Activated T-cell treated with anti-CD3 and anti-CD28 coated beads for 1 hour (primary cell): ENCODE measurements at places on chromosomes 11 and 22.

GRCh38 chr11:75246006-75246670 lies 5.6 kb downstream of the TPBGL start:
- no peak for DNase-seq

DNA sequence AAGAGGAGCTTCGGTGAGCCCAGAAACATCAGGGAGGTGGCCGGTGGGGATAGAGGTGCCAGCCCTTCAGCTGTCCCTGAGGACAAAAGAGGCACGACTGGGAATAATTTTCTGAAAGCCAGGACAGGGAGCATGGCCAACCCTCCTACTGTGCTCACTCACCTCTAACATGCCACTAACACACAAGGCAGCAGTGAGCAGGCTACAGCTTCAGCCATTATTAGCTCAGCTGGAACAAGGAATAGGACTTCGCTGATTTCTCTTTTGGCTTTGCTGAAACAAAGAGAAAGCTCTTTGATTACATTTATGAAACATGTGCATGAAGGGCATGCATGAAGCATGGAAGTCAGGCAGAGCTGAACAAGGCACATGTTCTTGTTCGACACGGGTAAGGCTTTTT lies 12.1 kb upstream of the OR10A5 start:
- no peak for DNase-seq

DNA sequence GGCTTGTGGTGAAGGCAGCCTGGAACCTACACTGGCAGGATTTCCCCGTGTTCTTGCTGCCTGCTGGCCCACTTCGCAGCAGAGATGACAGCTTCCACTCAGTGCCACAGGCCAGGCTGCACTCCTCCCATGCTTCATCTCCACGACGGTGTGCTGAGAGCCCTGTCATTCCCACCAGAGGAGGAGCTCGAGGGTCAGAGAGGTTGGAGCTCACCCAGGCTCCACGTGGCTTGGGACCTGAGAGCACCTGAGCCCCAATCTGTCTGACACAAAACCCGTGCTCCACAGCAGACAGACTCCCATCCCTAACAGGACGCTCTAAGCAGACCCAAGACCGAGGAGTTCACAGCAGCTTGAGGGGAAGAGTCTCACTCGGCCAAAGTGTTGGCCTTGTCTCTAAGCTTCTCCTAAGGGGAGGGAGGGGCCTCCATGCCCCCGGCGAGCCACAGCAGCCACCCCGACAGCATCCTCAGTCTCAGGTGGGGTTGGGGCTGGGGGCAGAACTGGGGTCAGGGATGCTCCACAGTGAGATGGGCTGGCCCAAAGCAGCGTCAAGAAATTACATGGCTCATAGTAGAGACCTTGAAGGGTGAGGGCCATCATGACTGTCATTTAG lies 10.7 kb downstream of the LRFN4 start:
- DNase-seq, result no peak

- DNase-seq, result no peak
Measured at GRCh38 chr11:113481226-113481625, 6.0 kb upstream of the DRD2 start.

GRCh38 chr22:22408731-22409696 lies 99.5 kb downstream of the ZNF280B start:
- no peak for DNase-seq

DNA sequence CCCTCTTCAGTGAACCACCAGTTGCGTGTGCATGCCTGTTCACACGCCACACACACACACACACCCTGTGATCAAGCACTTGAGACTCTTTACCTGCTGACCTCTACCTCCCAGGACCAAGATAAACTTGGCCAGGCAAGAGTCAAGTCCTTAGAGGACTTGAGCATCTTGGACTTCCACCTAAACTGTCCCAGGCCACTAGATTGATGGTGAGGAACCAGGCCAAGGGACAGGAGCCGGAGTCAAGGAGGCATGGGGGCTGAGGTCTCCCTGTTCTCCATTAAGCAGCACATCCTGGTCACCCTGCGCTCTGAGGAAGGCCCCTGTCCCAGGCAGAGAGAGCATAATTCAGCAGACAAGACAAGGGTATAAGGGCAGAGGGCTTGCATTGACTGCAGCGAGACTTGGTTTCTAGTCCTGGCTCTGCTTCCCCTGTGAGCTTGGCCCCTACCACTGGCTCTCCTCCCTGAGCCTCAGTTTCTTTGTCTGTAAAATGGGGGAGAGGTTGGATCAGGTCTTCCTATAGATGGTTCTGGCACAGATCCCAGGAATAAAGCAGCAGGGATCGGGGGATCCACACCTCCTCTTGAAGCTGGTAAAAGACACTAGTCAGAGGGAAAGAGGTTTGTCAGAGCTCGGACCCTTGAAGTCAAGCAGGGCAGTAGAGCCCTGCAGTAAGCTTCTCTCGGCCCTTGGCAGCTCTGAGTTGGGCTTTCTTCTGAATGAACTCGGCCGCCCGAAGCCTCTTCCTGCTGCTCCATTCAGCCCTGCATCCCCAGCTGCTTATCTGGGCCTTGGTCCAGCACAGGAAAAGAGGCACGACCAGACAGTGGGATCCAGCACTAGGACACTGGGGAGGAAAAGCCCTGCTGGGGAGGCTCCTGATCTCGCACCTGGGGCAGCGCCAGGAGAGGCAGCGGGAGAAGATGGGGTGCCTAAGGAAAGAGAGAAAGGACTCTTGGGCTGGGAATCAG lies 2.0 kb downstream of the CREB3L1 start:
- no peak for DNase-seq

DNA sequence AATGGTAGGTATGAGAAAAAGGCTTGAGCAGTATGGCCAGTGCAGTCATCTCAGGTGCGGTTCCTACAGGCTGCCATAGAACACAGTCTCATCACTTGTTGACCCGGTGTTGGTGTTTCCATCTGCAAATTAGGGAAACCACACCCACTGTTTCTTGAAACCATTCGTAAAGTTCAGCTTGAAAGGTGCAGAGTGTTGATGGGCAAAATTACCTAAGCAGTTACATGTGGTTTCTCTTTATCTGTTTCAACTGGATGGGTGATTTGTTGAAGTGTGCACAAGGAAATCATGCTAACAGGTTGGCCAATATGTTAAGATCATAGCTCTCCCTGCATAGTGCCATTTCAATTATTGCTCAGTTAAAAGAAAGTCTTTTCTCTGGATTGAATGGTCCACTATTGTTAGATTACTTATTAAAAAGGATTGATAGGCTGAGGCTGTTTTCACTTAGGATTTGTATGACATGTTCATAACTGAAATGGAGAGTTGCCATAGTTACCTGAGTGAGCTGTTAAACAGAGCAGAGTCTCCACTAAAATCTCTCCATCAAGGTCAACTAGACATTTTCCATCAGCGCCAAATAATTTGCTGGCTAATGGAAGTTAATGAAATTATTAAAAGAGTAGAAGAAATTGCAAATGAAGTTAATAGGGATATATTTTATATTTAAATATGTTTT lies 203.1 kb upstream of the MTMR2 start:
- DNase-seq, result no peak

DNA sequence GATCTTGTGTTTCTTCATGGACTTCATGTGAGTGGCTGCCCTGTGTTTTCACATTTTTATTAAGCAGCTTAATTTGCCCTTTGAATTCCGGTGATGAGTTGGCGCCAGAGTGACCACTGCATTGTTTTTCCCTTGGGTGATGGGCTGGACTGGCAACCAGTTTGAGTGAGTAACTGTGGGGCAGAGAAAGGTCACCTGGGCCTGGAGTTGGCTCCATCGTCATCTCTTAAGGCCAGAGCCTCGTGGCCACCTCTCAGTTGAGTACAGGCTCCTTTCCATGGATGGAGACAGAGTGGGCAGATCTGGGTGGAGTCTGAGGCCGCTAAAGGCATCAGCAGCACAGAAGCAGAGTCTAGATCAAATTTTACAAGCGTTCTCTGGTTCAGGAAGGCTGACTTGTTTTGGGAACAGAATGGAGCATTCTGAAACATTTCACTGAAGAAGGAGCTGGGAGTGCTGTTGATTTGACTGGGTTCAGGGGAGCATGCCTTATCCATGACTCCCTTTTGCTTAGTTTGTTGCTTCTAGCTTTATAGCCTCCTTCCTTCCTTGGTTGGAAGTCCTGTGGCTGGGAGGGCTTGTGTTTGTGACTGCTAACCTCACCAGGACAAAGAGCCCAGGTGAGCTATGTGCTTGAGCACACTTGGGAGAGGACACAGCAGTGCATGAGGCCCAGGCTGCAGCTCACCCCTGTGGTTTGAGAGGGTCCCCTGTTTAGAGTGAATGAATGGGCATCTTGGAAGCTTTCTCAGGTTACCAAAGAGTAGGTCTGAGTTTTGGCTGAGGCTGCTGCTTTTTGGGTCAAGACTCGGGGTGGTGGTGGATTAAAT lies 7.8 kb downstream of the BCR start:
- no peak for DNase-seq

- no peak for DNase-seq
Measured at GRCh38 chr11:57403802-57404147, 13.3 kb upstream of the PRG2 start.

GRCh38 chr22:19821523-19822300 lies 33.0 kb downstream of the GNB1L start:
- no peak for DNase-seq

DNA sequence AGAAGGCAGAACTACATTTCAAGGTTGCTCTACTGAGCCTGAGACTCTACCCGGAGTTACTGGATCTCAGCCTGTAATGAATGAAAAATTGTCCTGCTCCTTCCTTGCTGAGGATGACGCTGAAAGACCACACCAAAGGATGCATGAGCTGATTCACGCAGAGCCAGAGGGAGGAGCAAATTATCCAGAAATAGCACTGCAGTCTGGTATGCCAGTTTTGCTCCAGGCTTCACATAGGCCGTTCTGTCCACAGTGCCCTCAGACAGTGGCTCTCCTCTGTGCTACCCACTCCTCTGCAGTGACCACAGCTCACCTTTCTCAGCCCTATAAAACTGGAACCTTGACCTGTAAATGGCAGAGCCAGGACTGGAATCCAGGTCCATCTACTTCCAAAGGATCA lies 79.3 kb upstream of the GALNT18 start:
- DNase-seq, result no peak

- DNase-seq, result no peak
Measured at GRCh38 chr22:42282943-42283277, 12.5 kb upstream of the TCF20 start.

DNA sequence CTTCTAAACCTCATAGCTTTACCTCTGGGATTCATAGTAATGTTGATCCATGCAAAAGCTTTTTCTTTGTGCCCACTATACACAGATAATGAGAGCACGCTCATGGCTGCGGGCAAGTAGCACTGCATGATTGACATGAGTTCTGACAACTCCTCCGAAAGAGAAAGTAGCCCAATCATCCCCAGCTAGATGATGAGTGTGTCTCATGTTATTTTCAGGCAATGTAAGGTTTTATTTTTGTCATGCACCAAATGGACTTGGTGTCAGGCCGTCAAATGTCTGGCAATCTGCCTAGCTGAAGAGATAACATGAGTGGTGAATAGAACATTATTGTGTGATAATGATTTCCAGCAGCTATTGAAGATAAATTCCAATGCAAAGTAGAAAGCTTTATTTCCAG lies 662.6 kb downstream of the NTM start:
- DNase-seq, result no peak

DNA sequence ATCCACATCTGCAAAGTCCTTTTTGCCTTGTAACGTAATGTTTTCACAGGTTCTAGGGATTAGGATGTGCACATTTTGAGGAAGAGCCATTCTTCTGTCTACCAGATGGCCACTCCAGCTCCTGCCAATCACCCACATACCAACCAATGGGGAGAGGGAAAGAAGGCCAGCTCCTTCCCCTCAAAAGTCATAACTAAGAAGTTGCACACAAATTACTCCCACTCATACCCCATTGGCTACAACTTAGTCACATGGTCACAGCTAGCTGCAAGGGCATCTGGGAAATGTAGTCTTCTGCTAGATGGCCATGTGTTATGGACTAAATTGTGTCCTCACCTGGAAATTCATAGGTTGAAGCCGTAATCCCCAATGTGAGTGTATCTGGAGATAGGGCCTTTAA lies 15.4 kb upstream of the MYOD1 start:
- DNase-seq, result no peak

- DNase-seq, result no peak
Measured at GRCh38 chr11:134762248-134763029, 350.4 kb upstream of the B3GAT1 start.

GRCh38 chr22:43308060-43308830 lies 34.9 kb downstream of the SCUBE1 start:
- no peak for DNase-seq

GRCh38 chr11:116703421-116703820 lies 69.4 kb downstream of the BUD13 start:
- no peak for DNase-seq

DNA sequence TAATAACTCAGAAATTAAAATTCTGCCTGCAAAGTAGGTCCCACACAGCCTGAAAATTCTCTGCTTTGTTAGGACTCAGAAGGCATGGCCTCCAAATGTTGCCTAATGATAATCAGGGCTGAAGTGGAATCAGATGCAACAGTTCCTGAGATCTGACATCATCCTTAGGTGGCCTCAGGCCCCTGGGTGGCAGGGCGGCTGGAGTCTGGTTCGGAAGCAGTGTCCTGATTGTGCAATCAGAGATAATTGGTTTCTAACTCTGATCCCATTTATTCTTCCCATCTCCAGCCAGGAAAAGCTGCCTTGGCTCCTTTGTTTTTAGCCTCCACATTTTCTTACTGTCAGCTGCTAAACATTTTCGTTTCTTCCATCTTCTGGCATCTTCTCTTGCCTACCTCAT lies 399.3 kb downstream of the OPCML start:
- no peak for DNase-seq

DNA sequence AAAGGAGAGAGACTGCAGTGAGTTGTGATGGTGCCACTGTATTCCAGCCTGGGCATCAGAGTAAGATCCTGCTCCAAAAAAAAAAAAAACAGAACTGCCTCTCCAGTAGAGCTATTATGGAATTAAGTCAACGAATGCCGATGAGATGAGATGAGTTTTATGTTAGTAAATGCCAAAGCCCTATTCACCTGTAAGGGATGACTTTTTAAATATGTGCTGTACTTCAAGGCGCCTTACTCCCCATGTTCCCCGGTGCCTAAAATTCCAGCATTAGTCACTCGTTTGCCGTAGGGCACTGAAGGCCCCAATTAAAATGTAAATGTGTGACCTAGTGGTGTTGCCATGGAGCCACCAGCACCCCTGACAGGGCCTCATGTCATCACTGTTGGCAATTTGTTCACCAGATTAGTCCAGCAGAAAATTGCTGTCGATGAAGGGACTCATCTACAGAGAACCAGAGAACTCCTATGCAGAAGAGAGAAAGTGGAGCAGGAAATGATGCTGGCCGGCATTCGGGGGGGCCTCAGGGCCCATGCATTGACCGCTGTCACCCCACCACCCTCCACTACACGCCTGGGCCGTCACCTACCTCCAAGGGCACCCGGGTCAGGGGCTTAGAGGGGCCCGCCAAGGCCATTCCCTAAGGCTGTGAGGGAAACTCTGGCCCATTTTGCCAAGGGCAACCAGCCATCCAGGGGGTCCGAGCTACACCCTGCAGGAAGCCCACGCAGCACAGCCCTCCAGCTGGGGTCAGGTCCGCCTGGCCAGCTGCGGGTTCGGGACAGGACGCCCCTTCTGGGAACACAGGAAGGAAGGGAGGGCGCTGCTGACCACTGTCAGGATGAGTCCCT lies 17.8 kb downstream of the LIF start:
- DNase-seq, result no peak

- no peak for DNase-seq
Measured at GRCh38 chr11:133930767-133931448, 25.9 kb downstream of the IGSF9B start.

- no peak for DNase-seq
Measured at GRCh38 chr11:35288309-35288708, 131.0 kb downstream of the SLC1A2 start.

- no peak for DNase-seq
Measured at GRCh38 chr11:776561-777287, 563 bp downstream of the GATD1 start.
